Bronchus fibroblast of lung (primary cell): ENCODE measurements at places on chromosomes 3 and 15. TPM values are rescaled to one million over a fixed set of nuclear protein-coding genes. Genes with fewer than 3 reads are reported as not detected.

The CPA3 gene
- 0.50 and 0.89 TPM in 2 replicates for total RNA-seq

The CCR3 gene
- not detected in 2 replicates for total RNA-seq

The TMC3 gene
- not detected in 2 replicates for total RNA-seq

The SLC22A14 gene
- not detected in 2 replicates for total RNA-seq

The PP2D1 gene
- not detected in 2 replicates for total RNA-seq

The ANKRD34C gene
- not detected in 2 replicates for total RNA-seq

The MYO1E gene
- total RNA-seq: 36.6 and 51.6 TPM in 2 replicates

The DCLK3 gene
- total RNA-seq: not detected in 2 replicates

The GOLGA6D gene
- not detected in 2 replicates for total RNA-seq

The TRAIP gene
- total RNA-seq: 10.3 and 12.8 TPM in 2 replicates

The PDCD7 gene
- total RNA-seq: 11.7 and 13.8 TPM in 2 replicates

The ZBBX gene
- not detected in 2 replicates for total RNA-seq

The CYP1A2 gene
- total RNA-seq: not detected in 2 replicates

The KLHL18 gene
- total RNA-seq: 14.0 and 14.8 TPM in 2 replicates

The SLC41A3 gene
- total RNA-seq: 33.9 and 34.1 TPM in 2 replicates

The CCRL2 gene
- 0.45 TPM in 1 of 2 replicates, not detected in the other for total RNA-seq

The SNX33 gene
- 13.3 and 13.7 TPM in 2 replicates for total RNA-seq

The RCN2 gene
- total RNA-seq: 48.6 and 62.2 TPM in 2 replicates

The GAP43 gene
- total RNA-seq: 0.45 and 0.50 TPM in 2 replicates

The UCN2 gene
- total RNA-seq: 1.7 and 1.9 TPM in 2 replicates

The SAMD7 gene
- not detected in 2 replicates for total RNA-seq

The GADL1 gene
- total RNA-seq: not detected in 2 replicates

The PARP15 gene
- total RNA-seq: under 0.01 and 0.15 TPM in 2 replicates

The TMEM207 gene
- not detected in 2 replicates for total RNA-seq

The IRAK2 gene
- total RNA-seq: 3.0 and 3.5 TPM in 2 replicates

The XIRP1 gene
- not detected in 2 replicates for total RNA-seq

The ARL13B gene
- total RNA-seq: 3.4 and 5.7 TPM in 2 replicates

The SPATA16 gene
- total RNA-seq: not detected in 2 replicates

The ITIH1 gene
- not detected in 2 replicates for total RNA-seq

The ARHGEF26 gene
- 2.4 and 3.4 TPM in 2 replicates for total RNA-seq

The GOLGA6L4 gene
- total RNA-seq: 0.59 and 0.84 TPM in 2 replicates

The GOLGA8R gene
- 0.30 and 0.50 TPM in 2 replicates for total RNA-seq

The MCTP2 gene
- 1.8 TPM in 2 replicates for total RNA-seq

The CSPG5 gene
- total RNA-seq: 0.15 and 0.17 TPM in 2 replicates

The CGNL1 gene
- under 0.01 and 0.15 TPM in 2 replicates for total RNA-seq

The IL17RC gene
- 40.0 and 44.6 TPM in 2 replicates for total RNA-seq

The MYO5C gene
- 0.15 and 0.50 TPM in 2 replicates for total RNA-seq

The SLC7A14 gene
- total RNA-seq: 0.30 and 0.34 TPM in 2 replicates

The ARL14 gene
- total RNA-seq: not detected in 2 replicates

The AQP9 gene
- total RNA-seq: not detected in 2 replicates

The GUCA1C gene
- not detected in 2 replicates for total RNA-seq

The RPL15 gene
- 3,571 and 4,186 TPM in 2 replicates for total RNA-seq

The SCN11A gene
- total RNA-seq: not detected in 2 replicates

The CFAP92 gene
- not detected in 2 replicates for total RNA-seq

The DLEC1 gene
- not detected in 2 replicates for total RNA-seq

The SQOR gene
- 31.3 and 36.3 TPM in 2 replicates for total RNA-seq

The NDUFB5 gene
- 59.2 and 82.5 TPM in 2 replicates for total RNA-seq

The ECE2 gene
- not detected in 2 replicates for total RNA-seq

The CCDC71 gene
- 32.3 and 37.7 TPM in 2 replicates for total RNA-seq

The AADAC gene
- total RNA-seq: not detected in 2 replicates

The GABRR3 gene
- not detected in 2 replicates for total RNA-seq

The NDUFB4 gene
- 106 and 122 TPM in 2 replicates for total RNA-seq

The RSRC1 gene
- total RNA-seq: 16.9 and 23.2 TPM in 2 replicates

The EFCC1 gene
- not detected in 2 replicates for total RNA-seq

The PDCD6IP gene
- total RNA-seq: 74.1 and 116 TPM in 2 replicates

The LSAMP gene
- total RNA-seq: 1.6 and 2.0 TPM in 2 replicates
